ENCODE measurements at places on chromosomes 16 and 17. TPM values are rescaled to one million over a fixed set of nuclear protein-coding genes. Genes with fewer than 3 reads are reported as not detected.

GRCh38 chr16:66746682-66747081, 4.7 kb downstream of the DYNC1LI2 start:
- DNase-seq: no peak

GRCh38 chr16:82653550-82654511, 27.1 kb downstream of the CDH13 start:
- DNase-seq: no peak

DNA sequence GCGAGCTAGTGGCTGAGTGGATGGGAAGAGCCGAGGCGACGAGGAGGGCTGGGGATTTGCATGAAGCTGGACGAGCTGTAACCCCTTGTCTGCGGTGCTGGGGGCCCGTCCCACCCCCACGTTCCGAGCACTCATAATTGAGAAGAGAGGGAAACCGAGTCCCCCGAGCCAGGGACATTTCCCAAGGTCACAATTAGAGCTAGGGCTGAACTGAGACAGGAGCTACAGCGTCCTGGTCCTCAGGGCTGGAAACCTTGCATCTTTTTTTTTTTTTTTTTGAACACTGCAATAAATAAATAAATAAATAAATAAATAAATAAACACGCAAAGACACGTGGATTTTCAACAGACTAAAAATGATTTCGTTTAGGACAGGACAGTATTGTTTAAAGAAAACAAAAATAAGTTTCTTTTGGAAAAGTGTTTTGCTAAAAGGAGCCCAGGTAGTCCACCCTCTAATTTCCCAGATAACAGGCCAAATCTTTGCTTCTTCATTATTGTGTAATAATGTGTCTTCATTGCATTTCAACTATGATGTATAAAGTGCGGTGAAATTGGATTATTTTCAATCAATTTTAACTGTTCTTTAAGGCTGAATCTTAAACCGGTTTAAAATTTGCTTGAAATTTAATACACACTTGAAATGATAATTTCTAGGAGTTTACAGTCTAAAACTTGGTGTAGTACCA, 992 bp downstream of the GDPD1 start:
- DNase-seq: no peak

GRCh38 chr17:41498276-41498675, 7.1 kb downstream of the KRT13 start:
- no peak for DNase-seq

DNA sequence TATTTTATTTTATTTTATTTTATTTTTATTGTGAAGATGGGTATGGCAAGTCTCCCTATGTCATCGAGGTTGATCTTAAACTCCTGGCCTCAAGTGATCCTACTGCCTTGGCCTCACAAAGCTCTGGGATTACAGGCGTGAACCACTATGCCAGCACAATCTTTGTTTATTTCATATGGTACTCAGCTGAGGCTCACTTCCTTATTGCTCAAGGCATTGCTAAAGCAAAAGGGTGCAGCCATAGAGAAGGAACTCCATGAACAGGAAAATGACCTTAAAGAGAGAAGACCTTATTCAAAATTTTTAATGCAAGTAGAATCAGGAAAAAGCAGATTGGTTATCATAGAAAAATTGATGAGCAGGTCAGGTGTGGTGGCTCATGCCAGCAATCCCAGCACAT, 110.6 kb upstream of the RBBP6 start:
- no peak for DNase-seq

DNA sequence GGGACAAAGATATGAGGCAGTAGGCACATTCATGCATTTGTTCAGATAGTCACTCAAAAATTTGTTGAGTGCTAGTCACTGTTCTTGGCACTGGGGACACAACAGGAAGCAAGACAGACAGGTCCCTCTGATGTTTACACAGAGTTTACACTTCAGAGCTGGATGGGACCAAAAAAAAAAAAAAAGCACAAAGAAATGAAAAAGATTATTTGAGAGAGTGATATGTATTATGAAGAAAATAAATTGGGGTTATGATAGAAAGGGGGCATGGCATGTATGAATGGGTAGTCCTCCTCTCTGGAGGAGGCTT, 3.5 kb upstream of the YPEL2 start:
- DNase-seq: no peak

DNA sequence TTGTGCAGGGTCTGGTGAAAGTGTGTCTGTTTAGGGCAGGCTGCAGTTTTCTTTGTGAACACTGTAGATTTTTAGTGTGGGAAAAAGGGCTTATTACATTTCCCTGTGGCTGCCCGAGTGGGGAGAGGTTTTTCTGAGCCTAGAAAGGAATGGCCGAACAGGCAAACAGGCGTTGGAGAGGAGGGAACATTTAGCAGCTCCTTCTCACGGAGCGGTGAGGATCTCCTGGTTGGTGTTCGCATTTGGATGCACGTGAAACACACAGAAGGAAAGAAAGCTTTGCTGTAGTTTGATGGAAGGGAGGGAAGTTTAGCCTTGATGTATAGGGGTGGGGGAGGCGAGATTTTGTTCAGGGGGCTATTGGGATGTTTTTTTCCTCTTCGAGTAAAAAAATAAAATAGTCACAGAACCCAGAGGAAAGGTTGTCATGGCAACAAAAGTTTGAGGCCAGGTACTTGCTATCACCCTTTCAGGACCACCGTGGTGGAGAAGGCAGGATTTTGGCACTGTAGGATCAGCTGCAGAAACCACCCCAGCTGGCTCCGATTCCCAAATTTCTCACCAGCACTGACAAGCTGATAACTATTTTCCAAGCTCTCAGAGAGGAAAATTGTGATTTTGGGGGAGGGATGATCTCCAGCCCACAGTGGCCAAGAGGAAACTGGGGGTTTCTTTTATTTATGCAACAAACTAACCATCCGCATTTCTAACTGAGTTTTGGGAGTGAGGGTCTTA, 3.5 kb downstream of the GSG1L start:
- DNase-seq: no peak

- no peak for DNase-seq
Measured at GRCh38 chr16:86380030-86380429, 130.3 kb upstream of the FOXF1 start.

GRCh38 chr17:28530250-28530649, 22.2 kb downstream of the UNC119 start:
- no peak for DNase-seq

The NKD1 gene
- total RNA-seq: 9.3 TPM

The ATP2C2 gene
- 4.3 TPM for total RNA-seq

The CDH3 gene
- 136 TPM for total RNA-seq

The CD300H gene
- total RNA-seq: not detected
